ENCODE measurements at places on chromosomes 5 and 9.

GRCh38 chr5:139188558-139189270 lies 9.5 kb downstream of the SIL1 start:
- DNase-seq = no peak

- DNase-seq = no peak
These were observed 12.1 kb downstream of the C9orf40 start for GRCh38 chr9:74940600-74940999.

GRCh38 chr5:74995926-74996325 lies 56.4 kb downstream of the GCNT4 start:
- DNase-seq = no peak

- no peak for DNase-seq
These were observed 9.5 kb upstream of the PHF19 start for GRCh38 chr9:120886490-120886967.

DNA sequence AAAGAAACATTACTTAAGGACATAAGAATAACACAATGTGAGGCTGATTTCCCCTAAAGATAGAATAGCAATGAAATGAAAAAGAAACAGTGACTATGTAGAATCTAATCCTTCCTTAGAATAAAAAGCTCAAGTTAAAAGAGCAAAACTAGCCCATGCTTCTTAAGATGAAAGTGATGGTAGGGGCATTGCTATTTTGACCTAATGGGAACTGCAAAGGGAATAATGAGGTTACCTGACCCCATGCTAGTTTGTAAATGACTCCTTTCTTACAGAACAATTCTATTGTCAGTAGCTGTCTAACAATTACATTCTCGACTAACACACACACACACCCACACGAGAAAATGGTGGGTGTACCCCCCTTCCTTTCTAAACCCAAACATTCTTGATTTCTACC lies 575.8 kb downstream of the CSNK1G3 start:
- peak; percentile 9 for DNase-seq

DNA sequence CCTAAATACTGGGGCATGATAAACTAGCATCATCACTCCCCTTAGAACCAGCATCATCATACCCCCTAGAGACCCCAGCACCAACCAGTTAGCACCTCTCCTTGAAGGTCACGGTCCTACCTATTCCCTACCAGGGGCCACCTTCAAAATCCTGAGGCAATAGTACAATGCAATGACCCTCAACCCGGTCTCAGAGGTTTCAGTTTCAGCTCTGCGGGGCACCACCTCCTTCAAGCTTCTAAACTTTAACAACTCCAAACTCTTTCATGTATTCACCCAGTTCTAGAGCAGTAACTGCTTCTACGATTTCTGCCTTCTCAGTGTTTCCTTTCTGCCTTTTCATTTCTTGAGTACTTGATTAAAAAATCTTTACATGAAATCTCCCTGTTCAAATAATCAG lies 130.1 kb upstream of the EPB41L4A start:
- DNase-seq = no peak

DNA sequence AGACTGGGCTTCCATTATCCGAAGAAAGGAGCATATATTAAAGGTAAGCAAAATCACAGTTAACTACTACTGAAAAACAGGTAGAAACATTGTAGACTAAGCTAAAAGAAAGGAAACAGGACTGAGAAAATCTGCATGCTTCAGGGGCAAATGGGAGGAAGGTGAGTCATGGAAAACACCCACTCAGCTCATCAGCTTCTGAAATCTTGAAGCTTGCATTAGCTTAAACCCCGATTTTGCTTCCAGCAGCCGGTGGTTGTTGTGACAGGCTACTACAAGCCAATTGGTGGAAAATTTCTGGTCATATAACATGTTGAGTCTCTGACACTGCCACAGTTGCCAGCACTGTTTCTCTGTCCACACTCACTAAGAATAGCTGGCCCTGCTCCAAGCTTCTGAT lies 179.6 kb upstream of the PUM3 start:
- no peak for DNase-seq

GRCh38 chr5:140557965-140558364 lies 692 bp upstream of the SRA1 start:
- no peak for DNase-seq

GRCh38 chr9:35557320-35557719 lies 47.7 kb upstream of the TESK1 start:
- DNase-seq = no peak

DNA sequence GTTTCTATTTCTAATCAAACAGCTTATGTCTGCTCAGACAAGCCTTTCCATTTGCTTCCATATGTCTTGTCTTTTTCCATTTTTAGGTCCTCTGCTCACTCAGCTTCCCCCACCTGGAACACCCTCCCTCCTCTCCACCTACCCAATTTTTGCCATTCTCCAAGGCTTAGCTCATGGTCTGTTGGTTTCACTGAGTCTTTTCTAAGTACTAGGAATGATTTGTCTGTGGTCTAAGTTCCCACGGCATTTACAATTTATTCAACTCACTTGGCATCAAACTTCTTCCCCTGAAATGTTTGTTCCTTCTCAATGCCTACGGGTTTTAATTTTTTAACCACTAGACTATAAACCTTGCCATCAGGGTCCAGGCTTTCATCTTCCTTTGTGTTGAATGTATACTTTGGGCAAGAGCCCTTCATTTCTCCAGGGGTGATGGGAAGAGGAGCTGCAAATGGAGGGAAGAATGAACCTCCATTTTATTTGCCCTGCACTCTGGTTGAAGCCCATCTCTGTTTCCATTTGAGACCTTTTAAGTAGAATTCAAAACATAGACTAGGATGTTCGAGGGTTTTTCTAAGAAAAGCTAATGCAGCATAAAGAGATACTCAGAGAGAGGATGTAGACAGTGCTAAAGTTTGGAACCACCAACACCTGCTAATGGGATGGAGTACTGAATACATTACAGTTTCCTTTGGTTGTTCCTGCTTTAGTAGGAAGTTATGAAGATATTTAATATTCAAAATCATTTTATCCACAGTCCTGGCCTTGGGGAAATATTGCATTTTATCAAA lies 104.0 kb downstream of the PTTG1 start:
- no peak for DNase-seq

GRCh38 chr9:126069400-126069955 lies 257.2 kb upstream of the MVB12B start:
- DNase-seq = no peak

GRCh38 chr9:123468541-123468940 lies 112.5 kb downstream of the CRB2 start:
- DNase-seq = no peak

DNA sequence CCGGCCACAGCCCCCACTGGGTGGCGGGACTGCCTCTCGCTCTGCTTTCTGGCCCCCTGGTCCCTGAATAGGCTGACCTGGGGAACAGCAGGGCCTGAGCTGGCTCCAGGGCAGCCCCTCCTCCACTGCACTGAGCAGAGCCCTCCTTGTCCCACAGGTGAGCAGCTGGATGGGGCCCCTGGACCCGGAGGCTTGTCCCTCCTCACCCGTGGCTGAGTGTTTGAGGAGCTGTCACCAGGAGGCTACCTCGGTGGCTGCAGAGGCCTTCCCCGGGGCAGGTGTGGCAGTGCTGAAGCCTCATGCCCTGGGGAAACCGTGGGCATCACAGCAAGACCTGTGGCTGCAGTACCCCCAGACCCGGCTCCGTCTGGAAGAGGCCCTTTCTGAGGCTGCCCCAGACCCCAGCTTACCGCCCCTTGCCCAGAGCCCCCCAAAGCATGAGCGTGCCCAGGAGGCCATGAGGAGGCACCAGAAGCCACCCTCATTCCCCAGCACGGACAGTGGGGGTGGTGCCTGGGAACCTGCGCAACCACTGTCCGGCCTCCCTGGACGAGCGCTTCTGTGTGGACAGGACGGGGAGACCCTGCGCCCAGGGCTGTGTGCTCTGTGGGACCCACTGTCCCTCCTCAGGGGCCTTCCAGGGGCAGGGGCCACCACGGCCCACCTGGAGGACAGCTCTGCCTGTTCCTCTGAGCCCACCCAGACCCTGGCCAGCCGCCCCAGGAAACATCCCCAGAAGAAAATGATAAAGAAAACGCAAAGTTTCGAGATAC lies 28.5 kb upstream of the LRRC14B start:
- no peak for DNase-seq

DNA sequence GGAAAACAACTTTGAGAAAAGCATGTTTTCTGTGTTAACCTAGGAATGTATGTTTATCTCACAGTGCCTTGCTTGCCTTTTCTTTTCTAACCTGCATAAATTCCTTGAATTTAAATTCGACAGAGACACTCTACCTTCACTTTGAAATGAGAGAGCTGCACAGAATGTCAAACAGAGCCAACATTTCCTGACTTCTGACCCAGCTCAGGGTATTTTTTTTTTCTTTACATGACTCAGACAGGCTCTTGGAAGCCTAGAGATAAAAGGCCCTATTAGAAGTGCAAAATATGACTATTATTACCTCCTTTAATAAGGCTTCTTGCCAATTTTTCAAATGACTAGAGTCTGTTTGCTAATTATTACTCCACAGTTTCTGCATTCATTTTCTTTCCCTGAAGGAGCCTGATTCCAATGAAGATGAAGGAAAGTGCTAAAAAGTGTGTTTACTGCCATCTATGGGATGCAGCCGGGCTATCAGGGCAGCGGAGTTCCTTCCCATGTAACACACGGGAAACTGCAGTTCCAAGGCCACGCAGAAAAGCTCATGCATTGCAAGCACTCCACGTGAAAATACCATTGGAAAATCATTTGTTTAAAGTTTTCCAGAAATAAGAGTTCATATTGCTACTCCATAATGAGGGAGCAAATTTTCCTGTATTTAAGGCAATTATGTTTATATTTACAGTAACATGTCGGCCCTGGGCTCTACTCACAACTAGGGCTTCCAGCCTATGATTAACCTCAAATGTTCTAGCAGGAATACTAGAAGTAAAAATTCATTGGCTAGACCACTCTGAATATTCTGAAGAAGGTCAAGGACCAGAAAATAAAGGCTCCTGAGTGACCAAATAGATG lies 485.6 kb downstream of the ZSWIM6 start:
- peak; percentile 24 for DNase-seq

DNA sequence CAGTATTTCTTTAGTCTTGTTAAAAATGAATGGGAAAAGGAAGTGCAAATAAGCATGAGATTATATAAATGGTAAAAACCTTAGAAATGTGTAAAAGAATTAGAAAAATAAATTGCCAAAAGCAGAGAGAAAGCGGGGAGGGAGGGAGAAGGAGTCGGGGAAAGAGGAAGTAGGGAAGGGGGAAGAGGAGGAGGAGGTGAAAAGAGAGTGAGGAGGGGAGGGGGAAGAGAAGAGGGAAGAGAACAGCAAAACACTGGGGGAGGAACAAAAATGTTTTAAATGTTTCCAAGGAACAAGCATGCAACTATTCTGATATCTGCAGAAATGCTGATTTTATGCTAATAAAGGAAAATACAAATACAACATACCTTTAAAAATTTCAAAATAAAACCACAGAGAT lies 317.5 kb downstream of the PIK3R1 start:
- no peak for DNase-seq

- DNase-seq = no peak
These were observed 116.5 kb upstream of the PHYKPL start for GRCh38 chr5:178349075-178349511.

- no peak for DNase-seq
These were observed 64.6 kb upstream of the GABRA1 start for GRCh38 chr5:161783297-161783696.

GRCh38 chr5:74370168-74370567 lies 270.4 kb downstream of the ENC1 start:
- DNase-seq = no peak

GRCh38 chr5:148899993-148900392 lies 73.6 kb downstream of the ADRB2 start:
- DNase-seq = no peak

DNA sequence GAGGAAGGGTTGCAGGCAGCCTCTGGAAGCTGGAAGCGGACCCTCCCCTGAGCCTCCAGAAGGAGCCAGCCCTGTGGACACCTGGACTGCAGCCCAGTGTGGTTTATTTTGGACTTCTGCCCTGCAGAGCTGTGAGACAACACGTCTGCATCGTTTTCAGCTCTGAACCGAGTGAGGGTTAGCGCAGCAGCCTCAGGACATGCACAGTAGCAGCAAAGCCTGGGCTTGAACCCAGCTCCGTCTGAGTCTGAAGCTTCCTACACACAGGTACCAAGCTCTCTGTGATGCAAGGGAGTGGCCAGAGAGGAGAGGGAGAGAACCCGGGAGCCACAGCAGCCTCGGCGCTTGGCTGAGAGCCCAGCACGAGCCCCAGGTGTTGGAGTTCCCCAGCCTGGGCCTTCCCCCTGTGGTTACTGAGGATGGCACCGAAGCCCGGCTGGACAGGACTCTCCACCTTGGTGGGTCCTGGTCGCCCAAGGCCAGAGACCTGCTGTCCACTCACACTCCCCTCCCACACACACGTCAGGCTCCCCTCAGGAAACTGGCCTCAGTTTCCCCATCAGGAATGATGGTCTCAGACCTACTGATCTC lies 128.2 kb downstream of the OLFM1 start:
- DNase-seq = no peak

GRCh38 chr5:112548246-112548881 lies 129.3 kb upstream of the EPB41L4A start:
- no peak for DNase-seq

DNA sequence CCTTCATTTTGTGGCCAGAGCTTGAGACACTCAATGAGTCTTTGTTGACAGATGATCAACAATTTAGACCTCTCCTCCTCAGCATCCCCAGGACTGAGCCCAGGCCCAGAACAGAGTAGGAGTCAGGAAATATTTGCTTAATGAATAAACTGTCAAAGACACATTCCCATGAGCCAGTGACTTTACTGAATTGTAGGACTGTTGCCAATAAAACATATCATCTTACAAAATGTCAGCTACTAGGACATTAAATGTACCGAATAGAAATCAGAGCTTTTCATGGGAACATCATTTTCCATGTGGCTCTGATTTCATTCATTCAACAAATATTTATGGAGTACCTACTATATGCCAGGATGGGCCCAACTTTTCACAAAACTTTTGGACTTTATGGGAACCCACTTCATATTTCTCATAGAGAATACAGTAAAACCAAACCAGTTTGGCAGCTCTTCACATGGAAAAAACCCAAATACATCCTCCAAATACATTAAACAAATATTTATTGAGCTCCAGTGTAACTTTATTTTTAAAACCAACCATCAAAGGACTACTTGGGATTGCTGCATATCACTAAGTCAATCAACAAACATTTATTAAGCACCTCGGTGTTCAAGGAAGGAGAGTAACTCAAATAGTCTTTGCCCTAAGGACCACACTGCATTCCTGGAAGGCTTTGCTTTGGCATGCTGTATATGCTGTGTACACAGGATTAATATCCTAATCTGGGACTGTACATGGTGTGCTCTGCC lies 11.4 kb downstream of the VDAC1 start:
- DNase-seq = no peak

- no peak for DNase-seq
These were observed 420.6 kb upstream of the SLC30A5 start for GRCh38 chr5:68673106-68673822.

DNA sequence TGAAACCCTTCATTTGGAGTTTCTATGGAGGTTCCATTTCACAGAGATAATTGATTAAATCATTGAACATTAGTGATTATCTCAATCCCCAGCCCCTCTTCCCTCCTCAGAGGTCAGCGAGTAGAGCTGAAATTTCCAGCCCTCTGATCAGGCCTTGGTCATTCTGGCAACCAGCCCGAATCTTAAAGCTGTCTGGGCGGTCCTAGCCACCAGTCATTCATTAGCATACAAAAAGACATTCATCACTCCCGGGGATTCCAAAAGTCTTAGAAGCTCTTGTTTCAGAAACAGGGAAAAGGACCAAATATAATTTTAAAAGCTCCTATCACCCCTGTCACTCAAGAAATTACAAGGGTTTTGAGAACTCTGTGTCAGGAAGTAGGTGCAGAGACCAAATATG lies 41.3 kb downstream of the ZNF474 start:
- no peak for DNase-seq
